ENCODE measurements at places on chromosomes 1 and 21.
A peak's percentile ranks its signal among the peaks of the same experiment; 100 is the strongest.

- DNase-seq: no peak
Observed at GRCh38 chr1:200471739-200472138, 61.9 kb upstream of the ZNF281 start.

DNA sequence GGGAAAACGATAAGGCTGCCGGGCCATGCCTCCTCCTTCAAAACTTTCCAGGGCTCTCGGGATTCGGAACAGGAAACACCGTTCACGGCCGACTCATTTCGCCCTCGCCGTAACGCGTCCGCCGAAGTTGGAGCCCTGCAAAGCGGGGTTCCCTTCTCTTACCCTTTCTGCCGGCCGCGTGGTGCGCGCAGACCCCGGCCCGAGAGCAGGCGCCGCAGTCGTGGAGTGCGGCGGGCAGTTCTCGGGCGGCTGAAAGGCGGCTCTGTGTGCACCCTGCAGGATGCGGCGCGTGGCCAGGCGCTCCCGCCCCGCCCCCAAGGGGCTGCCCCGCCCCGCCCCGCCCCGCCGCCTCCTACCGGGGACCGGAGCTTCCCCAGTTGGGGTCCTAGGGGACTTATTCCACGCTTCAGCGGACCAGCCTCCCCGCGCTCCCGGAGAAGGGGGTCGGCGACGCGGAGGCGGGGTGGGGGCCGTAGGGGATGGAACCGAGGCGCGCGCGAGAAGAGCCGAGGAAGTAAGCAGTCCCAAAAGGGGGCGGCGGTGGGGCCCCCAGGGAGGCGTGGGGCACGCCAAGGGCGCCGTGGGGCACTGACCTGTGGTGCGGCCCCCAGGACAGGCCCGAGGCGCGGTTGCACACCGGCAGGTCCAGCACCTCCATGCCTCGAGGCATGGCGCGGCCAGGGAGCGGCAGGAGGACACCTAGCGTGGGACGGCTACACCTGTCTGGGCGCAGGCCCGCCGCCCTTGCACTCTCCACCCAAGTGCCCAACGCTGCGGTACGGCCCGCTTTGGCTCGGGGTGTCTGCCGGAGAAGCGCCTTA lies at the start of gene MCOLN2:
TSS of gene MCOLN2 (minus strand) at position 268 of the 821 bp plus-strand sequence. CDS start at position 27, 241 bp downstream.
- DNase-seq: peak; percentile 56

- no peak for DNase-seq
Observed at GRCh38 chr1:182286761-182287160, 104.8 kb downstream of the GLUL start.

GRCh38 chr1:202349206-202349928 lies 868 bp downstream of the PPP1R12B start:
- peak; percentile 5 for DNase-seq

- DNase-seq: no peak
Observed at GRCh38 chr21:26624983-26625519, 52.0 kb upstream of the CYYR1 start.

GRCh38 chr1:116242741-116243140 lies 130.3 kb upstream of the ATP1A1 start:
- no peak for DNase-seq

Data from CD4-positive, alpha-beta T cell treated with Interleukin-2 at 100 ng/mL for 4 hours (primary cell).